ENCODE measurements at places on chromosomes 1 and 21. TPM values are rescaled to one million over a fixed set of nuclear protein-coding genes. Genes with fewer than 3 reads are reported as not detected.

DNA sequence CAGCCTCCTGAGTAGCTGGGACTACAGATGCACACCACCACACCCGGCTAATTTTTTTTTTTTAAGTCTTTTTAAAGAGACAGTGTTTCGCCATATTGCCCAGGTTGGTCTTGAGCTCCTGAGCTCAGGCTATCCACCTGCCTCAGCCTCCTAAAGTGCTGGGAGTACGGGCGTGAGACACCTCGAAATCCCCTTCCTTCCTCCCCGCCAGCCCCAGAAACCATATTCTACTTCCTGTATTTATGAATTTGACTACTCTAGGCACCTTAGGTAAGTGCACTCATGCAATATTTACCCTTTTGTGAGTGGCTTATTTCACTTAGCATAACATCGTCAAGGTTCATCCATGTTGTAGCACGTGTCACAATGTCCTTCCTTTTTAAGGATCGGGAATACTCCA lies 6.9 kb upstream of the LRP8 start:
- no peak for DNase-seq

DNA sequence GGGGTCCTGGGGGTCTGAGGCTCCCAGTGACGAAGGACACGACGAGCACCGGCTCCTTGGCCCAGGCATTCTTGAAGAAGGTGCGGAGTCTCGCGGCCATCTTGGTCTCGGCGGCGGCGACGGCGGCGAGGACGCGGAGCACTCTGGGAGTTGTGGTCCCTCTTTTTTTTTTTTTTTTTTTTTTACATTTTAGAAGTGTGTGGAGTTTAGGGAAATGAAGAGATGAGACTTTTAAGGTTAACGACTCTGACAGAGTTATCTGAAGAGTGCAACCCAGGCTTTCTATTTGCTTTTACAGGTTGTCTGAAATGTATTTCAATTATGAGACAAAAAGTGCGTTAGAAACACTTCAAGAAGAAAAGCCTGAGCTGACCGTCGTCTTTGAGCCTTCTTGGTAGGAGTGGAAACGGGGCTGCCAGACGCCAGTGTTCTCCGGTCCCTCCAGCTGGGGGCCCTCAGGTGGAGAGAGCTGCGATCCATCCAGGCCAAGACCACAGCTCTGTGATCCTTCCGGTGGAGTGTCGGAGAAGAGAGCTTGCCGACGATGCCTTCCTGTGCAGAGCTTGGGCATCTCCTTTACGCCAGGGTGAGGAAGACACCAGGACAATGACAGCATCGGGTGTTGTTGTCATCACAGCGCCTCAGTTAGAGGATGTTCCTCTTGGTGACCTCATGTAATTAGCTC lies 9.7 kb downstream of the OR2B11 start:
- peak; percentile 72 for DNase-seq

- no peak for DNase-seq
Measured at GRCh38 chr1:170537798-170538503, 6.0 kb downstream of the GORAB start.

Gene OR1C1
- not detected for total RNA-seq

Gene GPR61
- total RNA-seq = 0.25 TPM

Gene C8B
- not detected for total RNA-seq

- DNase-seq = no peak
Measured at GRCh38 chr1:187692799-187693198, 864.0 kb downstream of the PLA2G4A start.

- peak; percentile 89 for DNase-seq
Measured at GRCh38 chr1:41573785-41574713, 89.6 kb upstream of the EDN2 start.

GRCh38 chr21:30340714-30341573 lies 3.5 kb upstream of the KRTAP27-1 start:
- DNase-seq = no peak

Gene CASQ1
- total RNA-seq = 0.82 TPM

Gene HES3
- not detected for total RNA-seq

Gene TNFRSF4
- 0.69 TPM for total RNA-seq

Gene JUN
- total RNA-seq = 153 TPM

DNA sequence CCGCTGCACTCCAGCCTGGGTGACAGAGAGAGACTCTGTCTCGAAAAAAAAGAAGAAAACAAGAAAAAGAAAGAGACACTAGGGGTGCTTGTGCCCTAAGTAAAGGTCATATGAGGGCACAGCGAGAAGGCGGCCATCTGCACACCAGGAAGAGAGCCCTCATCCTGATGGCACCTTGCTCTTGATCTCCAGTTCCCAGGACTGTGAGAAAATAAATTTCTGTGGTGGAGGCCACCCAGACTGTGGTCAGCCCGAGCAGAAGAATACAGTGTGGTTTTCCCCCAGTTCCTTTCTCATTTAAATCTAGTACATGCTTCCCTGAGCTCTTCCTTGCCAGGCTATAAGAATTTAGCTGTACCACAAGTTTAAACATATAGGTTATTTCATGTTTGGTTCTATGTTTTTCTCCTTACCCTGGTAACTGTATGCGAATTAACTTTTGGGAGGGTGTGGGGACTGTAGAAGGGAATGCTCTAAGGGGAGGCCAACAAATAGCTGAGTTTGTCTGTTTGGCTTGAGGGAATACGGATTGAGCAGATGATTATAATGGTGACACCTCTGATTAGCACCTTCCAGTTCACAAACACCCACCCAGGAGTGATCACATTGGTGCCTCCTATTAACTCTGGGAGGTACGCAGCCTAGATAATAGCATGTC lies 119.6 kb upstream of the ERRFI1 start:
- DNase-seq = no peak

- DNase-seq = peak; percentile 47
Measured at GRCh38 chr1:59292562-59292961, 4.3 kb upstream of the FGGY start.

GRCh38 chr1:55844322-55844721 lies 629.2 kb upstream of the USP24 start:
- no peak for DNase-seq

GRCh38 chr1:230000493-230001184 lies 66.4 kb upstream of the GALNT2 start:
- DNase-seq = no peak

DNA sequence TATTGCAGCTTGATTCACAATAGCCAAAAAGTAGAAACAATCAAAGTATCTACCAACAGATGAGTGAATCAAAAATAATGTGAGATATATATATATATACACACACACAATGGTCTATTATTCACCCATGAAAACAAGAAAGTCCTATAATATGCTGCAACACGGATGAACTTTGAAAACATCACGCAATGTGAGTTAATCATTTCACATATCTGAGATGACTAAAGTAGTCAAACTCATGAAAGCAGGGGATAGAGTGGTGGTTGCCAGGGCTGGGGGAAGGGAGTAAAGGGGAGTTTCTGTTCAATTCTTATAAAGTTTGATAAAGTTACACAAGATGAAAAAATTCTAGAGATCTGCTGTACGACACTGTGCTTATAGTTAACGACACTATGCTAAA lies 1234.8 kb downstream of the MRPL39 start:
- no peak for DNase-seq

DNA sequence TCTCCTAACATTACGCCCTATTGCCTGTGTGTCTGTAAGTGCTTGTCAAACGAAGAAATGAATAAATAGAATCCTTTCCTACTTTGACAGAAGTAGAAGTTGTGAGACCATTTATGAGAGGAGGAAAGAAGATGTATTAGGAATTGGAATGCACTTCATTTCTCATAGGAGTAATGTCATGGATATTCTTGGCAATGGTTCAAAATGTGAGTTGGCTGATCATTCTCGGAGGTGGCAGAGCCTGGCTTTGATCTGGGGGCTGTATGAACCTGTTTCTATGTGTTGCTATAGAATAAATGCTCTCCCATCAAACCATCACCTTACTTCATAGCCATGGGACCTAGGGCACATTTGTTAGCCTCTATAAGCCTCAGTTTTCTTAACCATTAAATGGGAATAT lies 10.1 kb upstream of the SERBP1 start:
- DNase-seq = no peak

DNA sequence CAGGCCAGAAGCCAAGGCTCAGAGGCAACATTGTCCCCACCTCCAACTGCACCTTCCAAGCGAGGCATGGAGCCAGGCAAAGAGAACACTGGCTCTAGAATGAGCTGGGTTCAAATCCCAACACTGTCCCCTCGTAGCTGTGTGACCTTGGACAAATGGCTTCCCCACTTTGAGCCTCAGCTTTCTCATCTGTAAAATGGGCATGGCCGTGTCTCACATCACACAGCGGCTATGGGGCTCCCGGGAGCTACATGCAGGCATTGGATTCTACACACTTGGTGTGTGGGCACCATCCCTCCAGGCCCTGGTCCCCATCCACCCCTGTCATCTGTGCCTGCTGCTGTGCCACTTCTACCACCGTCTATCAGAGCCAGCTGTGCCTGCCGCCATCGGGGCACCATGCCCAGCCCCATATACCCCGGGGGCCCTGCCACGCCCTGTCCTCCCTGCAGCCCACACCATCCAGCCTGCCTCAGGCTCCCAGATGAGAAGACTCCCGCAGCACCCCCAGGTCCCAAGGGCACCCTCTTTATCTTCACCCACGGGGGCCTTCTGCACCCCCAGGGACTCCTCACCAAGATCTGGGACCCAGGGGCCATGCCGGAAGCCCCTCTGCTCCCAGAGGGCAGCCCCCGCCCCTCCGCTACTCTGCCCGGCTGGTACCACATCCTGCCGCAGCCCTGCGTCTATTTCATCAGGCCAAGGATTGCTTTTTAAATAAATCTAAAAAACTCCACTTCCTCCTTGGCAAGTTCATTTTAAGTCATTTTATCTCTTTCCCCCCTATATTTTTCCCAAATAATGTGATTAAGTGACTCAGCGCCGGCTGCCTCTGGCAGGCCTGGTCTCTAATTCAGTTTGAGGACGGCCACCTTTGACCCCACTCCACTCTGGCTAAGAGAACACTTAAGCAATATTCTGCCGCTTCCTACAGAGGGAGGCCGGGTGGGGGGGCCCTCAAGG lies 107.8 kb upstream of the TARDBP start:
- no peak for DNase-seq
